ENCODE measurements at places on chromosomes 2 and 18.
A peak's percentile ranks its signal among the peaks of the same experiment; 100 is the strongest.

GRCh38 chr2:47050021-47050760 is 104.9 kb downstream of the STPG4 start:
- DNase-seq = no peak

- DNase-seq = no peak
Measured at GRCh38 chr2:185667452-185667851, 71.2 kb upstream of the FSIP2 start.

GRCh38 chr2:159758686-159759085 is 39.3 kb downstream of the CD302 start:
- DNase-seq = no peak

DNA sequence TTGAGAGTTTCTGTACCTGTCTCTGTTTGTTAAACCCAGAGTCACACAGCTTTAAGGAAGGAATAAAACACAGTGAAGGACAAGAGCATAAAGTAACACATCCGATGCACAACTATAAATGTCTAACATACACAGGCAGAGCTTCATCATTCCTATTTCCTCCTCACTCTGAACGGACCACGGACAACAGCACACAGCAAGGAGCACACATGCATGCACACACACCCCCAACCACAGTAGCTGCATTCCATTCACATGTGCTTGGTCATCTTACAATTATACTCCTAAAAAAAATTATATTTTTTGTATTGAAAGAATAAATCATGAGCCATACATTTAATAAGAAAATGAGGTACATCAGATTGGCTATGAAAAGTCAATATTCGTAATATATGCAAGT is 58.3 kb downstream of the ID2 start:
- no peak for DNase-seq

DNA sequence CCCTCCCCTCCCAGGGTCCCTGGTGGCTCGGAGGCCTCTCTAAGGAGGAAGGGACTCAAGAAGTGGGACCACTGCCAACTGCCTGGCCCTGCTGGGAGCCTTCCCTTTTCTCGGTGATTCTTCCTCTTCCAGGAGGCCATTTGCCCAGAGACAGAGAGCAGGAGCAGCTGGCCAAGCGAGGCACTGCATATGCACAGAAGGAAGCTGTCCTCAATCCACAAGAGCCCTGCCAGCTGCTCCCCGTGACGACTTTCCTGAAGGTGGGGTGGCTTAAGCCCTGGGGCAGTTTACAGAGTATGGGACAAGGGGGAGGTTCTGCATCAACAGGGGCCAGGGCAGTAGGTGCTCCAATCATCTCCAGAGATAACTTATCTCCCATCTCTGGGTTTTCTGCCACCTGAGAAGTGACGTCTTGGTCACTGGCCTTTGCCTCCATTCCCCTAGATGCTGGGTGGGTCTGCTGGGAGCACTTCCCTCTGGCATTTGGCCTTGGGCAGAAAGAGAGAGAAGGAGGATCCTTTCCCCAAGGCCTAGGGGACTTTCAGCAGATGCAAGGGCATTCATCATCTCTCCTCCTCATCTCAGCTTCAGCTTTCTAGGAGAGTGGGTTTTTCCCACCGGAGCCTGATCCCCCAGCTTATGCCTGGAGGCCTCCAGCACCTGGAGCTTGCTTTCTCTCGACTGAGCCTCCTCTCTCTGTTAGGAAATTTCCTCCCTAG is 28.5 kb downstream of the CIB4 start:
- DNase-seq = peak; percentile 14

GRCh38 chr2:126317790-126318431 is 338.0 kb upstream of the GYPC start:
- no peak for DNase-seq

Measured in caudate nucleus (tissue), 63 donors.